ENCODE measurements at places on chromosomes 16 and 17.

DNA sequence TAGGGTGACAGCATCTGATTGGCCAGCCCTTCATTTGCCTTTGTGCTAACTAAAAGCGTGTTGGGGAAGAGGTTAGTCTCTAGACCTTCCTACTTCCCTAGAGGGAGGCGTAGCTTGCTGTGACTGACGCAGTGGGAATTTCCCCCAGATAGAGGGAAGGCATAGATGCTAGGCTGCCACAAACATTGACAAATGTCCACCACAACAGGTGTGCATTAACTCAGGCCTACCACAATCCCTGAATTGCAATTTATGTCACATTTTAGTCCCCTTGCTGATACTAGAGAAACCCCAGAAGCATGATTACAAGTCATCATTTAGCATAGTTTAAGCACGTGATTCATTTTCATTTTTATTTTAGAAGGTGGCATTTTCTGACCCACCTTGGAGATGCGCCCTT, 76.3 kb upstream of the WSB1 start:
- H3K4me1 ChIP-seq: peaks cover 10% of the 10 kb centered on the region
- H3K4me3 ChIP-seq: no peak overlapping the region
- no peak for DNase-seq
- H3K36me3 ChIP-seq: no peaks in the 10 kb centered on the region
- H3K27me3 ChIP-seq: no peaks in the 10 kb centered on the region

GRCh38 chr17:51046514-51047384, 73.9 kb downstream of the SPAG9 start:
- peaks cover 4% of the 10 kb centered on the region for H3K4me1 ChIP-seq
- DNase-seq: no peak
- peaks cover 2% of the 10 kb centered on the region for H3K36me3 ChIP-seq
- H3K27me3 ChIP-seq: no peaks in the 10 kb centered on the region
- H3K27ac ChIP-seq: no peak overlapping the region

DNA sequence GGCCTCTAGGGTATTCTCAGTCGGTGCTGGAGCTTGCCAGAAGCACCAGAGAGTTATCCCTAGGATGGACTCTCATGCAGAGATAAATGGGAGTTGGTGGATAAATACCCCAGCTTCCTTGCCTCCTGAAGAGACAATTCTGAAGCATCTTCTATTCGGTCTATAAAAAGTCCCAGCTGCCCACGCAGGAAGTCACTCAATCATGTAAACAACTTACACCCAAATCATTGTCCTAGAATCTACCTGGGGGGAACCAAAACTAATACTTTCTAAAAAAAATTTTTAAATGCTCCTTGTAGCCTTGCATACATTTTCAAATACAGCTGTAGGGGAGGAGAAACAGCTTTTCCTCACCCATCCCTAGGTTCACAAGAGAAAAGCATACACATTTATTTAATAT, 66.6 kb upstream of the ELAC2 start:
- H3K27ac ChIP-seq: no peak overlapping the region
- peaks cover 1% of the 10 kb centered on the region for H3K27me3 ChIP-seq
- H3K36me3 ChIP-seq: no peaks in the 10 kb centered on the region
- no peak overlapping the region for H3K4me3 ChIP-seq
- DNase-seq: no peak
- H3K4me1 ChIP-seq: peaks cover 6% of the 10 kb centered on the region

GRCh38 chr16:84059946-84060901, 17.6 kb upstream of the SLC38A8 start:
- peaks cover 8% of the 10 kb centered on the region for H3K4me1 ChIP-seq
- H3K27ac ChIP-seq: no peak overlapping the region
- DNase-seq: no peak
- peaks cover 25% of the 10 kb centered on the region for H3K36me3 ChIP-seq
- no peak overlapping the region for H3K4me3 ChIP-seq
- H3K27me3 ChIP-seq: no peaks in the 10 kb centered on the region

DNA sequence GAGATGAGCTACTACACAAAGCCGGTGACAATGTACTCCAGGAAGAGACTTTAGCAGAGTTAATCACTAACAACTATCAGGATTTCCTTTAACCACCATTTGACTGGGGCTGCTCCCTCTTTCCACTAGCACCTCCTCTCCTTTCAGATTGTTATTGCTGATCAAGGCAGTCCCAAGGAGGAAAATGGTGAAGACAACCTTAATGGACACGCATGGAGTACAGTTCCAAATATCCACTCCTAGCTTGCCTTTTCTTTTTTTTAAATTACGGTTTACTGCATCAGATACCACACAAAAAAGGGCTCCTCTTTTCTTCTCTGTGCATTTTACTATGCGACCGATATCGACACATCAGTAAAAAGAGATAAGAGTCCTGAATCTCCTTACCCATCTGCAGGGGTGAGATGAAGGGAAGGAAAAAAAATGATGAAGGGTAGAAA, 30.9 kb downstream of the FAM222B start:
- H3K27ac ChIP-seq: peak overlapping the region; percentile 65
- H3K4me3 ChIP-seq: peak overlapping the region; percentile 90
- no peaks in the 10 kb centered on the region for H3K27me3 ChIP-seq
- peaks cover 42% of the 10 kb centered on the region for H3K4me1 ChIP-seq

DNA sequence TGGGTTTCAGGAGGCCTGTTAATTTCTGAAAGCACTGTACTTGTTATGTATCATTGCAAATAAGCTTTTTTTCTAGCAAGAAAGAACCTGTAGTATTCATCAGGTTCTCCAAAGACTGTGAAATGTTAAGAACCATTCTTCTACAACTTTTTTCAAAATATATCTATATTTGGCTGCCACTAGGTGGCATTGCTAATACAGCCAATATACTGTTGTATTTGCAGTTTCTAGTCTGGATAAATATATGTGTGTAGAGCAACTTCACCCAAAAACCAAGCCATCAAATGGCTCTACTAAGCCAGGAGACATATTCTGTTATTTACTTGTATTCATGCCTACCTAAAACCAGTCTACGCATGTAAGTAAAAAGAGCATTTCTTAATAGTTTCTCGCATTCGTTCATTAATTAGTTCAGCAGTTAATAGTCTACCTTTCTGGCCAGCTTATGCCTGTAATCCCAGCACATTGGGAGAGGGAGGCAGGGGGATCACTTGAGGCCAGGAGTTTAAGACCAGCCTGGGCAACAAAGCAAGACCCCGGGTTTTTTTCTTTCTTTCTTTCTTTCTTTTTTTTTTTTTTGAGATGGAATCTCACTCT, 39.5 kb downstream of the VMP1 start:
- peaks cover 10% of the 10 kb centered on the region for H3K4me1 ChIP-seq
- H3K36me3 ChIP-seq: peaks cover 11% of the 10 kb centered on the region
- H3K27me3 ChIP-seq: no peaks in the 10 kb centered on the region
- no peak for DNase-seq
- peak overlapping the region; percentile 21 for H3K27ac ChIP-seq

DNA sequence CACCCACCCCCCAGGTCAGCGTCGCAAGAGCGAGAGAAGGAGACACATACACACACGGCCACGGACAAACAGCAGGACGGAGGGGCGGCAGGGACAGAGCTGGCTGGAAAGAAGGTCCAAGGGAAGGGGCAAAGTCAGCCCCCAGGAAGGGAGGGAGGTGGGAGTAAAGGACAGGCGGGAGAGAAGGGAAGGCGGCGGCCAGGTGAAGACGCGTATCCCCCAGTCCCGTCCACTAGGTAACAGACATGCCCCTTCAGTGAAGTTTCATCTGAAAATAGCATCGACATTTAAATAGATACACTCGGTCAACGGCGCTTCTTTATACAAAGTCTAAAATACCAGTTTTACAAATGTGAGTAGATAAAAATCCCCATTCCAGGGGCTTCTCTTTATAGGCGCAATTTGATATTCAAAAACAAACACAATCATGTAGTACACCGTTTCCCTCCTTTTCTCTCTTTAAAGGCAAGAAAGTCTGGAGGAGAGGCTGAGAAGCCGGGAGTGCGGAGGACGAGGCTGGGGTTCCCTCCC, 4.5 kb downstream of the CBX8 start:
- H3K27me3 ChIP-seq: peaks cover 40% of the 10 kb centered on the region
- no peak for DNase-seq
- no peak overlapping the region for H3K27ac ChIP-seq
- peaks cover 3% of the 10 kb centered on the region for H3K36me3 ChIP-seq

DNA sequence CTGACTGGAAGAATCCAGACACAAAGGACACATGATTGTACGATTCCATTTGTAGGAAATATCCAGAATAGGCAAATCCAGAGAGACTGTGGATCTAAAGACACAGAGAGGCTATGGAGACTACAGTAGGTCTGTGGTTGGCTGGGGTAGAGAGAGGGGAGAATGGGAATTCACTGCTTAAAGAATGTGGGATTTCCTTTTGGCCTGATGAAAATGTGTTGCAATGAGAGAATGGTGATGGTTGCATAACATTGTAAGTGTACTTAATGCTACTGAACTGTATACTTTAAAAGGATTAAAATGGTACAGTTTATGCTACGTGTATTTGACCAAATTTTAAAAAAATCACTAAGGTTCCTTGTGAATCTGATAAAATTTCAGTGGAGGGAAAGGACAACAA, 62.1 kb downstream of the GPRC5B start:
- no peak overlapping the region for H3K27ac ChIP-seq
- DNase-seq: no peak
- H3K4me1 ChIP-seq: no peaks in the 10 kb centered on the region
- no peak overlapping the region for H3K4me3 ChIP-seq
- H3K36me3 ChIP-seq: no peaks in the 10 kb centered on the region

GRCh38 chr17:82350182-82351030, 8.6 kb upstream of the TEX19 start:
- peak; percentile 81 for DNase-seq
- H3K36me3 ChIP-seq: no peaks in the 10 kb centered on the region
- peaks cover 13% of the 10 kb centered on the region for H3K4me1 ChIP-seq
- no peak overlapping the region for H3K4me3 ChIP-seq

GRCh38 chr17:42855048-42855596, 4.1 kb downstream of the AOC3 start:
- peaks cover 2% of the 10 kb centered on the region for H3K4me1 ChIP-seq
- no peaks in the 10 kb centered on the region for H3K36me3 ChIP-seq
- H3K27ac ChIP-seq: no peak overlapping the region
- peaks cover 1% of the 10 kb centered on the region for H3K27me3 ChIP-seq
- no peak for DNase-seq

DNA sequence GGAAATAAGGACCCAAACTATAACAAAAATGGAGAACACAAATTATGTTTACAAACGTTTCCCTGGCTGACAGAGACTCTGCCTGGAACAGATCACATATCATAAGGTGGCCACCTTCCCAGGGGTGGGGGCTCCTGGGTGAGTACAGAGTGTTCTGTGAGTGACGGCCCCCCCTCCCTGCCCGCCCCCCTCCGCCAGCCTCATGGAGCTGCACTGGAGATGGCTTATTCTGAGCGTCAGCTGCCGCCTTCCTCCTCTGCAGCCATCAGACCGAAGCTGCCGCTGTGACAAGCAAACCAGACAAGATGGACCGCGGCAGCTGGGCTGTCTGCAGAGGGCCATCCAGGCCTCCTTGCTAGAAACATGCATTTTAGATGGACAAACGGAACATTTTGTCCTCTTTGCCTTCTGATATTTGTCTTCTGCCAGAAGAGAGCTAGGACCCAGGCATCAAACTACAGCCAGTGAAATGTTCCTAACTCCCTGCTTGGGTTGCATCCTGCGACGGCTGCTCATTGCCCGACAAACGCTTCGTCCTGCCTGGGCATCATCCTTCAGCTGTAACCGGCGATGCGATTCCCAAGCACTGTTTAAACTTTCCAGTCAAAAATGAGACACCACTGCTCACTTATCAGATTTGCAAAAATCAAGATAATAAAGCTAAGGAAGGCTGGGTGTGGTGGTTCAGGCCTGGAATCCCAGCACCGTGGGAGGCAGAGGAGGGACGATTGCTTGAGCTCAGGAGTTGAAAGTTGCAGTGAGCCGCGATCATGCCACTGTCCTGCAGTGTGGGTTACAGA, 15.3 kb upstream of the RPTOR start:
- DNase-seq: no peak
- no peaks in the 10 kb centered on the region for H3K36me3 ChIP-seq
- peaks cover 11% of the 10 kb centered on the region for H3K27me3 ChIP-seq
- H3K4me1 ChIP-seq: no peaks in the 10 kb centered on the region
- H3K4me3 ChIP-seq: no peak overlapping the region

DNA sequence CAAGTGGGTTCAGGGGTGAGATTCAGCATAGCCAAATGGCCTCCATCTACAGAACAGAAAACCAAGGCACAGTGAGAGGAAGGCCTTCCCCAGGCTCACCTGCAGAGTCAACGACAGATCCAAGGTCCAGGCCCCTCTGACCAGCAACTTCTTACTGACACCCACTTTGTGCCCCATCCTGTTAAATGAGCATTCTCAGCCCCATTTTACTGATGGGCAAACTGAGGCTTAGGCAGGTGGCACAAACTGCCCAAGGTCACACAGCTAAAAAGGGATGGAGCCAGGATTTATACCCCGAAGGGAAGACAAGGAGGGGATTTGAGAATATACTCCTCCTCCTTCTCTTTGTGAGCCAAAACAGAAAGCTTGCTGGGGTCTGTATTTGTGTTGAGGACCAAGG, 9.3 kb downstream of the SBK1 start:
- no peak overlapping the region for H3K27ac ChIP-seq
- no peak for DNase-seq
- H3K4me3 ChIP-seq: no peak overlapping the region
- H3K4me1 ChIP-seq: peaks cover 60% of the 10 kb centered on the region

- no peak for DNase-seq
- no peaks in the 10 kb centered on the region for H3K36me3 ChIP-seq
- H3K4me1 ChIP-seq: peaks cover 10% of the 10 kb centered on the region
Observed at GRCh38 chr17:73630965-73631595, 13.2 kb downstream of the SDK2 start.

- H3K27ac ChIP-seq: no peak overlapping the region
- no peaks in the 10 kb centered on the region for H3K36me3 ChIP-seq
Observed at GRCh38 chr17:77778636-77779489, 179.6 kb upstream of the TNRC6C start.

- H3K27ac ChIP-seq: no peak overlapping the region
- H3K36me3 ChIP-seq: no peaks in the 10 kb centered on the region
- H3K4me3 ChIP-seq: no peak overlapping the region
- DNase-seq: no peak
- H3K4me1 ChIP-seq: peaks cover 11% of the 10 kb centered on the region
Observed at GRCh38 chr17:10735251-10735650, 5.4 kb upstream of the TMEM220 start.

DNA sequence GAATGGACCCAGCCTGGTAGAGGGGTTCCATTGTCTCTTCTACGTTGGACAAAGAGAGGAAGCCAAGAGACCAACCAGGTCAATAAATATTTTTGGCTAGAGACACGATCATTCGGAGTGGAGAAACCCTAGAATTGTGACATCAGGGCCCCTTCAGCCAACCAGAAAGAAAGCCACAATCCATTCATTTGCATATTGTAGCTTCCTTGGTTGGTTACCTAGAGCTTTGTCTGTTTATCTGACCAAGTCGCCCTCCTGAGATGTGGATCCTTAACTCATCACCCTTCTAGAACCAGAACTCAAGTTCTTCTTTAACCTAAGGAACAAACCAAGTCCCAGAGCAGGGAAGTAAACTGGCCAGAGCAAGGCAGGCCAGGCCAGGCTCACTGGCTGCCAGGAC, at the start of gene CCDC182:
Gene CCDC182 (minus strand): TSS at position 58 of the 400 bp plus-strand sequence. CDS start 27 bp downstream, at position 31.
- no peak for DNase-seq
- H3K4me3 ChIP-seq: no peak within 1 kb of the TSS
